Activated CD4-positive, alpha-beta T cell treated with anti-CD3 and anti-CD28 coated beads for 24 hours (primary cell): ENCODE measurements at places on chromosomes 16 and 17.

DNA sequence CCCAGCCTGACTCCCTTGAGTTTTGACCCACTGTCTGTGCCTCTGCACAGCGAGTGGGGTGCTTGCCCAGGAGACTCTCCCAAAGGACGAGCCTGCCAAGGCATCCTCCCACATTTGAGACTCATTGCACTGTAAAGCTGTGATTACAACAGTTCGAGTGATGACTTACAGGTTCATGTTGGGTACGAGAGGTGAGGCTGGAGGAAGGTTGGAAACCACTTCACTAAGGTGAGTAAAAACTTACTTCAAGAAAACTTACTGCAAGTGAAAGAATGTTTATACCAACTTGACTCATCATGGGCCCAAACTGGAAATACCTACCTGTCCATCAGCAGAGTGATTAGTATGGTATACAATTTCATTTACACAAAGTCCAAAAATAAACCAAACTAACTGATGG lies 360.1 kb upstream of the CDH11 start:
- DNase-seq, result no peak

GRCh38 chr17:19242323-19242722 lies 5.2 kb downstream of the EPN2 start:
- no peak for DNase-seq

DNA sequence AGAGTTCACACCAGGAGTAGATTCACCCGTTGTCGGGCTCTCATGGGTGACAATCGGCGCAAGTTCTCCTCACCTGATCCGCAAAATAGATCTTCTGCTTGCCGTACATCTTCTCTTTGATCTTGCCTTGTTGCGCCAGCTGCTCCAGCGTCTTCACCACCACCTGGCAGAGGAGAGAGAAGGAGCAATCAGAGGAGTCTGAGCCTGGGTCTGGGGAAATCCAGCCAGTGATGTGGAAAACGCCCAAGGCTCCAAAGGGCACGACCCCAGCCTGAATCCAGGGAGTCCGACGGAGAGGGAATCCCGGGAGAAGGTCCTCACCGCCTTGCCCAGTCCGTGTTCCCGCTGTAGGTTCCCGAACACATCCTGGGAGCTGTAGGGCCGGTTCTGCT lies 393 bp downstream of the PSMC3IP start:
- DNase-seq, result no peak

- DNase-seq, result no peak
Measured at GRCh38 chr17:75260641-75261335, 618 bp downstream of the GGA3 start.

DNA sequence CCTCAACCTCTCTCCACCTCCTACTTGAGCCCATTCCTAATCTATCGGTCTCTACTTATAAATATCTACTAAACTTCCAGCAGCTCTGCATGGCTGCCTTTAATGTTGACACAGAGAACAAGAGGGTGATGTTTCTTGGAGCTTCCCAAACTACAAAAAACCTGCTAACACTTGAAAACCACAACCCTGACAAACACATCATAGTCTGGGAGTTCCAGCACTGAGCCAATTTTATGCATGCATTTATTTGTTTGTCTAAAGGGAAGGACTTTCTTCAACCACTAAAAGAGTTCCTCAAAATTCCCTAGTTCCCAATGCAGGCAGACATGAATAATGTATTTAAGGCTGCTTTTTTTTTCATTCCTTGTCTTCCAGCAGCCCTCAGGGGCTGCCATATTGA lies 331.8 kb upstream of the XYLT1 start:
- DNase-seq, result no peak

- DNase-seq, result no peak
Measured at GRCh38 chr16:63998-64913, 8.2 kb downstream of the RHBDF1 start.

DNA sequence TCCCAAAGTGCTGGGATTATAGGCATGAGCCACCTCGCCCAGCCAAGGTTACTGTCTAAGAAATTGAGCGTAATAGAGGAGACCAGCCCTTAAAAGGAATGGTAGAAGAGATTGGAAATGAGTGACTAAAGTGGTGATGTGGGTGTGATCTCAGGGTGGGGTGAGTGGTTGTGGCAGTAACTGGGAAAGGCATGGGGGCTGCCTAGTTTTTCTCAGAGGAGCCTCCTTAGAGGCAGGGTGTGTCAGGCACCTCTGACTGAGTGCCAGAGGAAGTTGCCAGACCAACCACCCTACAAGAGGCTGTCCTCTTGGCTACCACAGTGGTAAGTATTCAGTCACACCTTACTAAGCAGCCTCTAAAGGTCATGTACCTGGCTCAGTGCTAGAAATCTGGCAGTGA lies 8.9 kb downstream of the DUS2 start:
- DNase-seq, result no peak

DNA sequence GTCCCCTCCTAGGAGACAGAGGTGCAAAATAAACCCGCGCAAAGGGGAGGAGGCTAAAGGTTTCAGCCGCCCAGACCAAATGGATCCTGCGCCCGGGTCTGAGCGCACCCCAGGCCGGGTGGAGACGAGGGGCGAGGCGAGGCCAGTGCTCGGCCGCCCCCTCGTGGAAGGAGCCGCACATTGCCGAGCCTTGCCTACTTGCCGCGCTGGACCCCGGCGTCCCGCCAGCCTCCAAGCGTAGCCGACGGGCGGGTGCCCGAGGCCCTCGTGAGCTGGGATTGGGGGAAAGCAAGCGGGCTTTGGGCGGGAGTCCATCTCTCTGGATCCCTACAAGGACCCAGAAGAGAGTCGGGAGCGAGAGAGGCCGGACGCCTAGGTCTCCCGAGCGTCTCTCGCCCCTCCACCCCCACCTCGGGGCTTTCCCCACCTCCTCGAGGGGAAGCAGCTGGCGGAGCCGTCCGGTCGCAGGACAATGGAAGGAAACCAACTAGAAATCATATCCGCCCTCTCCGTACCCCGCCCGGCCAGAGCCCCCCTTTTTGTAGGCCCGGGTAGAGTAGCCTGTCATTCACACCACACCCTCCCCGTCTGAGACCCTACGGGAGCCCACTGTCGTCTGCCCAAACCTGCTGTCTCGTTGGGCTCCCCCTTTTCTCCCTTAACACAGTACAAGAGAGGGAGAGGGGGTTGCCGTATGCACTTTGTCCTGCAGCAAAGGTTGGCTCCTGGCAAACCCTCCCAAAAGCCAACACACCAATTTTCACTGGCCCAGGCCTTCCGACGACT lies 664 bp upstream of the BCL6B start:
- DNase-seq, result peak; percentile 74

DNA sequence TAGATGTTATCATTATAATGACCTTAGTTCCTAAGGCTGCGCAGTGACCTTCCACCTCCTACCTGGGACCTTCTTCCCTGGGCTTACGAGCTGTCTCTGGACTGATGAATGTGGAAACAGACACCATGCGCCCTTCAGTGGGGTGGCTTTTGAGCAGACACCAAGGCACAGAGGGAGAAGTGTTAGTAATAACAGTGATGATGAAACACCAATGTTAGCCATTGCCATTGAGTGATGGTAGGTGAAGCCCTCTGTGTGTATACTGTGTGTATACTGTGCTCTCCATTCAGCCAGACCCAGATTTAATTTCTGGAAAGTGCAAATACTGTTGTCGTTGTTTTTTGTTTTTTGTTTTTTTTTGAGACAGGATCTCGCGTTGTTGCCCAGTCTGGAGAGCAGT lies 44.5 kb downstream of the CLEC16A start:
- no peak for DNase-seq

GRCh38 chr16:55471448-55472097 lies 7.4 kb upstream of the MMP2 start:
- no peak for DNase-seq

- no peak for DNase-seq
Measured at GRCh38 chr16:53827741-53828140, 123.8 kb downstream of the FTO start.

DNA sequence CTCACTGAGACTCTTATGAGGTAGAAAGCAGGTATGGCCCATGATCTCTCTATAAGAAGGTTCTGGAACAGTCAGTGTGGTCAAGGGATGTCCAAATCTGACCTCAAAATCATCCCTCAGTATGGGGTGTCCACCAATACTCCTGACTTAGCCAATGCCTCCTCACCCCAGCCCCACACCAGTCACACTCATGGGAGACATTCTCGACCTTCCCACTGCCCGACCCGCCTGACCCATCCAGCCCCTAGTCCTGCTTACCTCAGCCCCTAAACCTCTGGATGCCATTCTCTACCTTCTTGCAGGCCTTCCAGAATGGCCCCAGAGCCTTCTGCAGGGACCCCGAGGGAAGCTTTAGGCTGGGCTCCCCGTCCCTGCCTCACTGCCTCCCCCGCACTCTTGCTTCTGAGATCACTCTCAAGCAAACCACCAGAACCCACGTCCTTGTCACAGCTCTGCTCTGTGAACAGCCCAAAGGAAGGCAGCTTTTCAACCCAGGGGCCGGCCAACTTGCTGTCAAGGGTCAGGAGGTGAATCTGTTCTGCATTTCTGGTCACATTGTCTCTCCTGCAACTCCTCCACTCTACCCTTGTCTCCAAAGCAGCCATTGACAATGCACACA lies 44.9 kb upstream of the RBFOX3 start:
- DNase-seq, result no peak

- DNase-seq, result no peak
Measured at GRCh38 chr16:26727848-26728247, 338.9 kb upstream of the C16orf82 start.

DNA sequence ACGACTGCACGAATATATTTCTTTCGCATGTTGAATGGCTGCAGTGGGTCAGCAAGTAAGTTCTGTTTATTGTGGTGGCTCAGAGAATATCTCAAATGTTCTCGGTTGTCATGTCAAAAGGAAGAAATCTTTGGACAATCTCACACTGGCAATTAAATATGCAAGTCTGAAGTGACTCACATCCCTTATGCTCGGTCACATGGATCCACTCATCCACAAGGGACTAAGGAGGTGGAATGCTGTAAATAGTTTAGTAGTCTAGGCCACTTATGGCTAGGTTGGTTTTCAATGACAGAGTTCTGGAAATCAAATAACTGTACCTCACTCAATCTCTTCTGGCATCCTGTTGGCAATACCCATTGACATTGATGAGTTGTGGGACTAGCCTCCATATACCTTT lies 33.0 kb upstream of the PMP22 start:
- no peak for DNase-seq

- no peak for DNase-seq
Measured at GRCh38 chr17:7220593-7221277, 997 bp downstream of the ACADVL start.

- no peak for DNase-seq
Measured at GRCh38 chr16:71526111-71526631, at the start of gene CHST4. Gene CHST4 (plus strand): TSS chr16:71526426. CDS start chr16:71536678, 10,252 bp downstream.

GRCh38 chr16:89880477-89881367 lies 7.3 kb downstream of the TCF25 start:
- DNase-seq, result no peak

DNA sequence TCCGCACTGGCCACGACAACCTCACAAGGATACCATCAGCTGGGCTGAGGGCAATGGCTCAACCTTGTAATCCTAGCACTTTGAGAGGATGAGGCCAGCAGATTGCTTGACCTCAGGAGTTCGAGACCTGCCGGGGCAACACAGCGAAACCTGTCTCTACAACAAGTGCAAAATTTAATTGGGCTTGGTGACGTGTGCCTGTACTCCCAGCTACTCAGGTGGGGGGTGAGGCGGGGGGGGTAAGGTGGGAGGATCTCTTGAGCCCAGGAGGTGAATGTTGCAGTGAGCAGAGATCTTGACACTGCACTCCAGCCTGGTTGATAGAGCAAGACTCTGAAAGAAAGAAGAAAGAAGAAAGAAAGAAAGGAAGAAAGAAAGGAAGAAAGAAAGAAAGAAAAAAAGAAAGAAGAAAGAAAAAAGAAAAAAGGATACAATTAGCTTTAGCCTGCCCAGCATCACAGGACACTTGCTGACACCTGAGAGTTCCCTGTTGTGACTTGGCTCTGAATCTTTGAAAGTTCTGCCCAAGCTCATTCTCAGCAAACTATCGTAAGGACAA lies 5.2 kb upstream of the MT1E start:
- no peak for DNase-seq

- no peak for DNase-seq
Measured at GRCh38 chr16:66601471-66601870, 3.0 kb upstream of the CMTM3 start.

DNA sequence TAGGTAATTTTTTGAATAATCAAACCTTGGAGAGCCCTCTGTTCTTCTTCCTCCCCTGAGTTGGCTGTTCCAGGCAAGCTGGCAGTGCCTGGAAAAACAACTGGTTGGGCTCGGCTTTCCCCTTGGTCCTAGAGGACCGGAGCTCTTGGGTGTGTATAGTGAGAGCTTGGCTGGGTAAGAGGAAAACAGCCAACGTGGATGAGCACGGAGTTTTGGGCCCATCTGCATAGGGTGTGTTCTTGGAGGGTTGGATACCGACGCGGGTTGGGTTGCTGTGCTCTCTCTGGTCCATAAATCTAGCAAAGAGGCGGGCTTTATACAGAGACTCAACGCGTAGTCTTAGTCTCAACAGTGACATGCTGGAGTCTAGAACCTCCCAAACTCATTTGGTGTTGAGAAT lies 23.2 kb downstream of the ITGB3 start:
- DNase-seq, result no peak

- DNase-seq, result no peak
Measured at GRCh38 chr17:59858167-59858816, 34.5 kb downstream of the TUBD1 start.

DNA sequence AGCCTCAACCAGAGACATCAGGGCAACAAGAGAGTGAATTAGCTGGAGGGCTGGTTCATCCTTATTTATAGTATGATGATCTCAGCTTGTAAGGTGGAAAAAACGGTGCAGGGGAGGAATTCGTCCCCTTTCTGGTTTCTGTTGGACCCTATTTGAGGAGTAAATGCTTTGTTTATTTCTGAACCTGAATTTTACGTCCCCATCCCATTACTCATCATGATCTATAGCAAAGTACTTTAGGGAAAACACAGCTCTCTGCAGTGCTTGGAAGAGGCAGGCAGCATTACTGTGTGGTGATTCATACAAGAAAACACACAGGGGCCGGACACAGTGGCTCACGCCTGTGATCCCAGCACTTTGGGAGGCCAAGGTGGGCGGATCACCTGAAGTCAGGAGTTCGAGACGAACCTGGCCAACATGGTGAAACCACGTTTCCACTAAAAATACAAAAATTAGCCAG lies 8.0 kb upstream of the VAT1L start:
- no peak for DNase-seq

- DNase-seq, result peak; percentile 50
Measured at GRCh38 chr17:35433075-35433894, 985 bp upstream of the SLFN12 start.

- no peak for DNase-seq
Measured at GRCh38 chr17:1931844-1932579, 93.1 kb downstream of the RTN4RL1 start.

DNA sequence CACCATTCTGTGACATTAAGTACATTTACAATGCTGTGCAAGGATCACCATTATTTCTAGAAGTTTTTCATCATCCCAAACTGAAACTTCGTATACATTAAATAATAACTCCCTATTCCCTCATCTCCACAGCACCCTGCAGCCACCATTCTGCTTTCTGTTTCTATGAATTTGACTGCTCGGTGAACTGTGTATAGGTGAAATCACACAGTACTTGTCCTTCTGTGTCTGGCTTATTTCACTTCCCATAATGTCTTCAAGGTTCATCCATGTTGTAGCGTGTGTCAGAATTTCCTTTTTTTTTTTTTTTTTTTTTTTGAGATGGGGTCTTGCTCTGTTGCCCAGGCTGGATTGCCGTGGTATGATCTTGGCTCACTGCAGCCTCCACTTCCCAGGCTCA lies 20.4 kb downstream of the RAP1GAP2 start:
- no peak for DNase-seq
